COR-L47 (cell line): ENCODE measurements at places on chromosomes 11 and 22.

DNA sequence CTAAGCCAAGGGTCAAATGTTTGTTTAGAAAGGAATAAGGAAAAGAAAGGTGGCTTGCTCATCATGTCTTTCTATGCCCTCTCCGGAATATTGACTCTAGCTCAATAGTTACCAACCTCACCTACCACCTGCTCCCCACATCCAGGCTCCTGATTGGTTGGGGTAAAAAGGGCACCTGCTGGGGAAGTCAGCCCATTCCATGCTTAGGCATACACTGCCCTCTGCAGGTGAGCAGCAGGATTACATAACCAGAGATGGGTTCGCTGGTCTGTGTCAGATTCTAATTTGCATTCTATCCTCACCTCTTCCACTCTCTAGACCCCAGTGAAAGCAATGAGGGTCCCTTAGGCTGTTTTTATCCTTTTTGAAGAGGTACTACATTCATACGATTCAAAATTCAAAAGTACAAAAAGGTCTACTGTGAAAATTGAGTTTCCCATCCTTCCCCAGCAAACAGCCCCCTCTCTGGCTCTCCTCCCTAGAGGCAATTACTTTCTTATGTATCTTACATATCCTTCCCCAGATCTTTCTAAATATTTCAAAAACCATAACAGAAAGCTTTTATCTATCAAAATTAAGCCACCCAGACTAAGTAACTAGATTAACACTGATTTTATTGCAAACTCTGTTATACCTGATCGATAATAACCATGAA lies 98.0 kb upstream of the ASPHD2 start:
- DNase-seq: peak; percentile 87

GRCh38 chr22:21450320-21450831 lies 16.8 kb upstream of the TMEM191C start:
- no peak for DNase-seq

- DNase-seq: no peak
Observed at GRCh38 chr11:99176430-99176829, 155.7 kb downstream of the CNTN5 start.

- DNase-seq: no peak
Observed at GRCh38 chr11:33701302-33702230, 940 bp upstream of the C11orf91 start.

GRCh38 chr11:44915621-44916020 lies 35.1 kb downstream of the TP53I11 start:
- no peak for DNase-seq

GRCh38 chr11:117911694-117912093 lies 17.5 kb downstream of the TMPRSS13 start:
- no peak for DNase-seq

DNA sequence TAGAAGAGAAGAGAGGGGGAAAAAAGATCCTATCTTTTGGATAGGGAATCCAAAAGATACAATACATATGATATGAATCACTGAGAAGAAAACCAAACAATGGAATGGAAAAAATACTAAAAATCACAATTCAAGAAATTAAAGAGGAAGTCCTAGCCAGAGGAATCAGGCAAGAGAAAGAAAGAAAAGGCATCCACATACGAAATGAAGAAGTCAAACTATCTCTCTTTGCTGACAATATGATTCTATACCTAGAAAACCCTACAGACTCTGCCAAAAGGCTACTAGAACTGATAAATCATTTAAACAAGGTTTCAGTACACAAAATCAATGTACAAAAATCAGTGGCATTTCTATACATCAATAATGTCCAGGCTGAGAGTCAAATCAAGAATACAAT lies 91.4 kb downstream of the EFCAB6 start:
- DNase-seq: no peak

- no peak for DNase-seq
Observed at GRCh38 chr11:129947474-129947873, 52.1 kb upstream of the NFRKB start.

GRCh38 chr22:44442186-44442815 lies 55.7 kb downstream of the RTL6 start:
- no peak for DNase-seq

DNA sequence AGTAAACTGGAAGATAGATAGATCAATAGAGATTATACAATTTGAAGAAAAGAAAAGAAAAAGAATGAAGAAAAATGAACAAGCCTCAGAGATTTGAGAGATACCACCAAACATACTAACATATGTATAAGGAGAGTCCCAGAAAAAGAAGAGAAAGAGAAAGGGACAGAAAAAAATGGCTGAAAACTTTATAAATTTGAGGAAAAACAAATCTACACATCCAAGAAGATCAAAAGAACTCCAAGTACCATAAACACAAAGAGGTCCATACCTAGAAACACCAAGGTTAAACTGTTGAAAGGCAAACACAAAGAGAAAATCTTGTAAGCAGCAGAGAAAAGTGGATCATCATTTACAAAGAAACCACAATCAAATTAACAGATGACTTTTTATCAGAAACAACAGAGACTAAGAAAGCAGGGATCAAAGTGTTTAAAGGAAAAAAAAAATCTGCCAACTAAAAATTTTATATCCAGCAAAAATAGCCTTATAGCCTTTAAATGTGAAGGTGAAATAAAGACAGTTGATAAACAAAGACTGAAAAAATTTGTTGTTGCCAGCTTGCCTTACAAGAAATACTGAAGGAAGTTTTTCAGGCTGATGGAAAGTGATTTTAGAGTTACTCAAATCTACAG lies 11.8 kb upstream of the AKIP1 start:
- DNase-seq: no peak

DNA sequence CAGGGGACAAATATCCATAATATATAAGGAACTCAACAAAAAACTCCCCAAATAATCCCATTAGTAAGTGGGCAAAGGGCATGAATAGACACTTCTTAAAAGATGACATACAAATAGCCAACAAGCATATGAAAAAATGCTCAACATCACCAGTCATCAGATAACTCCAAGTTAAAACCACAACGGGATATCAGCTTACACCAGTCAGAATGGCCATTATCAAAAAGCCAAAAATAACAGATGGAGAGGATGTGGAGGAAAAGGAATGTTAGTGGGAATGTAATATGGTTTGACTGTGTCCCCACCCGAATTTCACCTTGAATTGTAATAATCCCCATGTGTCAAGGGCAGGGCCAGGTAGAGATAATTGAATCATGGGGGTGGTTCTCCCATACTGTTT lies 350.1 kb downstream of the GUCY1A2 start:
- no peak for DNase-seq
